Stimulated activated CD4-positive, alpha-beta T cell treated with anti-CD3 and anti-CD28 coated beads, Interleukin-1b, Interleukin-23, amount 100 ng/mL, for 1 hour (primary cell): ENCODE measurements at places on chromosomes 13 and 19.

DNA sequence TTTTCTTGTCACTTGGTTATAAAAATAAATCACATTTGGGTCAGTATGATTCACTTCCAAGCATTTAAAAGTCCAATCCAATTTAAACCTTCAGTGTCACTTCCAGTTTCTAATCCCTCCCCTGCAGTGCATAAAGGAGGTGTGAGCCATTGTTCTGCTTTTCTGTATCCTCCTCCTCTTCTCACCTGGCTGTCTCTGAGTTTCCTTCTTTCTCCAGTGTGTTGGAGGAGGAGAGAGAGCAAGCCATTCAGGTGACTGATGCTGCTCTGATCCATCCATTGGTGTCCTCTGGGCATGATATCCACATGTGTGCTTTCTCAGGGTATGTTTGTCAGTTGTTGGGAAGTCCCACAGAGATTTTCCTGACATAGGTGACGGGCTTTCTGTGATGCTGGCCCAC is 1.2 kb downstream of the NUDT15 start:
- DNase-seq, result no peak

- DNase-seq, result no peak
These were observed 73.3 kb upstream of the ATXN8OS start for GRCh38 chr13:70034286-70034685.

GRCh38 chr19:30722186-30722585 is 350.0 kb downstream of the ZNF536 start:
- DNase-seq, result no peak

DNA sequence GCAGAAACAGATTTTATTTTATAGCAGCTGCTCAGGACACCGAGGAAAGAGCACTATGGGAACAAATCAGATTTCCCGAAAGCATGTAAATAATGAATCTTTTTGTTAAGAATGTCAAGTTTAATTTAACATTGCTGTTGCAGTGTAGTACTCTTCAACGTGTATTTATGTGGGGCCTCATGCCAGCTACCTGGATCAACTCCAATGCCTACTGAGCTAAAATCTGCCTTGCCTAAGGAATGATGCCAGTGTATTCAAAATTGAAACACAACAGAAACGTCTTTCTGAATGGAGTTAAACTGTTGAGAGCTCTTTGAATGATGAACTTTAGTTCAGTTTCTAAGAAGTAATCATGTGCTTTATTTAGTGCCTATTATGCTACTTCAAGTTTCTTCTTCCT is 1379.8 kb upstream of the ATXN8OS start:
- DNase-seq, result no peak

- no peak for DNase-seq
These were observed 1.7 kb downstream of the SYNE4 start for GRCh38 chr19:36006955-36007354.

DNA sequence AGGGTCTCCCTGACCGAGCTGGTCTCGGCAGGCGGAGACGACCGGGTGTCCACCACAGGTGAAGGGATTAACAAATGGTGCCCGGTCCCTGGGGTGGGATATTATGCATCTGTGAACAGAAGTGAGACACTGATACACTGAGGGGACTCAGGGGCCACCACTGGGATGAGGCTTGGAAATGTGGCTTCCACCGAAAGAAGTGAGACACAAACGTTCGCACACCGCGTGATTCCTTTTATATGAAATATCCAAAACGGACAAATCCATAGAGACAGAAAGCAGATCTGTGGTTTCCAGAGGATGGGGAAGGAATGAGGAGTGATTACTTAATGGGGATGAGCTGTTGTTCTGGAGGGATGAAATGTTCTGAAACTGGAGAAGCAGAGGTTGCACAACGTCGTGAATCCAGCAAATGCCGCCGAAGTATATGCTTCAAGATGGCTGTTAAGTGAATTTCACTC is 47.5 kb downstream of the C13orf46 start:
- DNase-seq, result no peak

DNA sequence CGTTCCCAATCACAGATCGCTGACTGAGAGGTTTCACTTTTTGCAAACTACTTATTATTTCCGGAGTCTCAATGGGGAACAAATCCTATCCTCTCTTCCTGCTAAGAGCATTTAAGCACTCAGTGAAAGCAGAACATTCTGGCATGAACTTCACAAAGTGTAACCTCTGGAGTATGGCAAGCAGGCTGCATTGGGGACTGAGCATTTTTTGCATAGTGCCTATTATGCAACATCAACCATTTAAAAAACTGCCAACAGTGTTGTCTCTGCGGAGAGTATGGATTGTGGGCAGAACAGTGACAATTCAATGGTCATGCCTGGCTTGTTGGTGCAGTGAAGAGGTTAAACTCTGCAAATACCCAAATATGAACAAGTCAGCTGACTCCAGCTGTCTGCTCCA is 484.6 kb downstream of the OLFM4 start:
- DNase-seq, result no peak

DNA sequence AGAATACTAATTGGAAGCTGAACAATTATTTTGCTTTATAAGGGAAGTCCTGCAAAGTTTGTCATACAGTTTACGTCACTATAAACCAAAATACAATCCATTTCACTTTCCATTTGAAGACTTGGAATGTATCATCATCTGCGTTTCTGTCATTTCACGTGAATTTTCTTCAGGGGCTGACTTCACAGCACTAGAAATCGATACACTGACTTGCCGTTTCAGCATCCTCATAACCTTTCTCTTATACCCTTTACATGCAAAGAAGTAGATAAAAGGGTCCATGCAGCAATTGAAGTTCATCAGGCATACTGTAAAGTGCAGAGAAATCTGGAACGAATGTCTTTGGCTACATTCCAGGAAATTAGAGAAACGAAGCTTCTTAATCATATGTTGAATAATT is 12.2 kb downstream of the GPR183 start:
- DNase-seq, result no peak

GRCh38 chr13:51526202-51526601 is 58.1 kb upstream of the WDFY2 start:
- no peak for DNase-seq

GRCh38 chr19:5339198-5339949 is 1.2 kb downstream of the PTPRS start:
- no peak for DNase-seq

DNA sequence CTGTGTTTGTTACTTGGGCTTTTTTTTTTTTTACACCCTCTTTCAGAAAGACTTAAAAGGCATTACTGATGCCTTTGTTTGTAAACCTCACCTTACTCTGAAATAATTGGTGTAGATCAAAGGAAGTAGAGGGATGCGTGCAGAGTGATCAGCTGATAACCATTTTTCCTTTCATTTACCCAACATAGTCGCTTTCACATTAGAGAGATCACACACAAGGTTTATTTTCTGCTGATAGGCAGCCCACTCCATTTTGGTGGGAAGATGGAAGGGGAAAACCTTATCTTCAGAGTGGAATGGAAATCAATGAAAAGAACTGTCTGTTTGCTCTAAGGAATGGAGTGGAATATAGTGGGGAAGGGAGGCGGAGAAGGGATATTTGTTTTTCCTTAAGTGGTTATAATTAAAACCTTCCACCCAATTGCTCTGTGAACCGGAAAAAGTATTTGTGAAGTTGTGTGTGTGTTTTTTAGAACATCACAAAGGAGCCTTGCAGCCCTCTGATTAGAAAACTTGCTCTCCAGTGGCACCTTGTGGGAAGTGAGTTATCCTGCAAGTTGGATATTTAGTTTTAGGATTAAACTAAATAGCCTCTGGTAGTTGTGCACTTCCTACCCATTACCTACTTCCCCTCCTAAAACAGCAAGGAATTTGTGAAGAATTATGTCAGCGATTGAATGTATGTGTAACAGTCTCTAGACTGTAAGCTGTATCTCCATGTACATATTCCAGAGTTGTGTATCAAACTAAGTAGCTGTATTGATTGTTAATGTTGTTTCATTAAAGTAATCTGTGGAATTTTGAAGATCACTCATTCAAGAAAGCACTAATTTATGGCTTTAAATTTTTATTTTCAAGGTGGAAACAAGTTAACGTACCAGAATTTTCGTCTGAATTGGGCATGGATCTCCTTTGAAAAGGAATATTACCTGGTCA is 76.8 kb downstream of the FREM2 start:
- no peak for DNase-seq

- DNase-seq, result no peak
These were observed 53.5 kb downstream of the PTPRS start for GRCh38 chr19:5287066-5287465.

DNA sequence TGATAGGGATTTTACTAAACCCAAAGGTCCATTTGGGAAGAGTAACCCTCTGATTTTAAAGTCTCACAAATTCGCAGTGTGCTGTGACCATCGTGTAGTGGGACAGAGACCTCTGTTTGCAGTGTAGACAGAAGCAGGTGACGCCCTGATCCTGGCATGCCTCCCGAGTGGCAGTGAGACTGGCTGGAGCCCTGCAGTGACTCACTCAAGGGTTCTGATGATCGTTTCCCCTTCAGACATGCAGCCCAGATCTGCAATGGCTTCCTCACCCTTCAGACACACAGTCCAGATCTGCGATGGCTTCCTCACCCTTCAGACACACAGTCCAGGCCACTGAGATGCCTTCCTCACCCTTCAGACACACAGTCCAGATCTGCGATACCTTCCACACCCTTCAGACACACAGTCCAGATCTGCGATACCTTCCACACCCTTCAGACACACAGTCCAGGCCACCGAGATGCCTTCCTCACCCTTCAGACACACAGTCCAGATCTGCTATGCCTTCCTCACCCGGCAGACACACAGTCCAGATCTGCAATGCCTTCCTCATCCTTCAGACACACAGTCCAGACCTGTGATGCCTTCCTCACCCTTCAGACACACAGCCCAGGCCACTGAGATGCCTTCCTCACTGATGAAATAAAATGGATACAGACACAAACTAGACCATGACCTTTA is 125.2 kb downstream of the ATP11A start:
- DNase-seq, result no peak

- no peak for DNase-seq
These were observed 160.4 kb upstream of the SGCG start for GRCh38 chr13:23020246-23020843.

GRCh38 chr19:13102666-13103580 is at the start of gene LYL1:
LYL1 (minus strand) TSS chr19:13102858; CDS start chr19:13101171, 1,687 bp downstream.
- DNase-seq, result no peak

- DNase-seq, result no peak
These were observed 527.9 kb downstream of the FGF9 start for GRCh38 chr13:22198641-22199217.

GRCh38 chr19:33440682-33441081 is 67.2 kb downstream of the CEBPG start:
- DNase-seq, result no peak

DNA sequence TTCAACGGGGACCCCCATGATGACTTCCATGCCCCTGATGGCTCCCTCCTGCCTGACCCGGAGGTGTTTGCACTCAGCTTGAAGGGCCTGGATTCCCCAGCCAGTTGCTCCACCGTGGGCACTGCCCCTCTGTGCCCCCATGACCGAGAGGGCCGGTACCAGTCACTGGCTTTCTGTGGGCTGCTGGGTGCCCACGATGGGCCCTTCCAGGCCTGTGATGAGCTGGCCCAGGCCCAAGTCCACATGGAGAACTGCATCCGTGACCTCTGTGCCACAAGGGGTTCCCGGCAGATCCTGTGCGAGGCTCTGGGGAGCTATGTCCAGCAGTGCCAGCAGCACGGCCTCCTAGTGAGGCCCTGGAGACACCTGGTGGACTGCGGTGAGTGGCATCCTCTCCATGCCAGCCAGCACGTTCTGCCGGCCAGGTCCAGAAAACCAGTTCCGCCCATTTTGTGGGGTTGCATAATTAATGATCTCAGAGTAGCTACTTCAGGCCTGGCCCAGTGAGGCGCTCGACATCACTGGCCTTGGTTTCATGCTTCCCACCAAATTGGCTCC is 34.9 kb upstream of the FXYD3 start:
- DNase-seq, result no peak

- DNase-seq, result no peak
These were observed 310.7 kb downstream of the ITGBL1 start for GRCh38 chr13:101763191-101763590.

DNA sequence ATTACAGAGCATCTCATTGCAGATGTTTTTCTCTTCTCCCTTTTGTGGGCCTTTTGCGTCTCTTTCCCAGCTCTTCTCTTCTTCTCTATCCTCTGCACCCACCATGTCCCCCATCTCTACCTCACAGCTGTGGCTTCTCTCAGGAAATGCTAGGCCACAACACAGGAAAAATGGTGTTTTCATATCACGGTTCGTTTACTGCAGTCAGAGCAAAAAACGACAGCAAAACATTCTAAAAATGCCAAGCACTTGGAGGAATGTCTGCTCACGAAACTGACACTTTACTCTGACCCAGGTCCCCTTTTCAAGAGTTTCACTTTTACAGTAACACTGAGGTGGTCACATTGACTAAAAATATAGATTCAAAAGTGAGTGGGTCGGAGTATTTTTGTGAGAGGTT is 152.2 kb downstream of the DCT start:
- DNase-seq, result no peak

GRCh38 chr19:10226376-10227025 is 4.6 kb downstream of the S1PR2 start:
- no peak for DNase-seq
